ENCODE measurements at places on chromosomes 11 and 22. TPM values are rescaled to one million over a fixed set of nuclear protein-coding genes. Genes with fewer than 3 reads are reported as not detected.

GRCh38 chr11:120125024-120125423 is 12.9 kb downstream of the TRIM29 start:
- DNase-seq = no peak
- H3K4me3 ChIP-seq = no peak overlapping the region
- no peaks in the 10 kb centered on the region for H3K4me1 ChIP-seq
- no peaks in the 10 kb centered on the region for H3K36me3 ChIP-seq
- H3K27me3 ChIP-seq = peaks cover 19% of the 10 kb centered on the region
- H3K27ac ChIP-seq = no peak overlapping the region

- no peak for DNase-seq
- no peaks in the 10 kb centered on the region for H3K4me1 ChIP-seq
- H3K27me3 ChIP-seq = no peaks in the 10 kb centered on the region
- no peak overlapping the region for H3K4me3 ChIP-seq
Measured at GRCh38 chr11:119041821-119042514, 11.3 kb upstream of the SLC37A4 start.

DNA sequence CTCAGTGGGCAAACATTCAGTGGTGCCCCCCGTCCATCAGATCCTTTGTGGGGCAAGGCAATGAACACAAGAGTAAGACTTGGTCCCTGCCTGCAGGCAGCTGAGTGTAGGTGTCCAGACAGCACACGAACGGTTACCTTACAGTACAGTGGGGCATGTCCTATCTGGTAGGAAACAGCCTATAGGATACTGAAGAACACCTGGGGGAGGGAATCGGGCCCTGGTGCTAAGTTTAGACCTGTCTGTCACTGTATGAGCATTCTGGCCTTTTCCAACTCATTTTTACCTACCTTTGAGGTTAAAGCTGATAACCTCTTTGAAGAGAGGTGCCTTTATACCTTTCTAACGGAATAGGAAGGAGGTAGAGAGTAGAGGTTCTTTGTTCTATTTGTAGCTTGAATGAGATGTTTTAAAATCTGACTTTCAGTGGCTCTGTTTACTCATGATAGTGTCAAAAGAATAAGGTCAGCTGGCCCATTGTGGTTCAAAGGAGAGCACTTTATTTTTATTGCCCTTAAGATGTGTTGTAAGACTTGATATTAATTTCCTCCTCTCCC is 8.9 kb downstream of the ZNRF3 start:
- DNase-seq = no peak
- peaks cover 19% of the 10 kb centered on the region for H3K27me3 ChIP-seq
- no peak overlapping the region for H3K4me3 ChIP-seq
- H3K36me3 ChIP-seq = no peaks in the 10 kb centered on the region
- peaks cover 6% of the 10 kb centered on the region for H3K4me1 ChIP-seq

- H3K4me3 ChIP-seq = no peak overlapping the region
- H3K36me3 ChIP-seq = peaks cover 4% of the 10 kb centered on the region
- peaks cover 15% of the 10 kb centered on the region for H3K27me3 ChIP-seq
- H3K27ac ChIP-seq = no peak overlapping the region
Measured at GRCh38 chr22:28894807-28895206, 11.4 kb downstream of the ZNRF3 start.

DNA sequence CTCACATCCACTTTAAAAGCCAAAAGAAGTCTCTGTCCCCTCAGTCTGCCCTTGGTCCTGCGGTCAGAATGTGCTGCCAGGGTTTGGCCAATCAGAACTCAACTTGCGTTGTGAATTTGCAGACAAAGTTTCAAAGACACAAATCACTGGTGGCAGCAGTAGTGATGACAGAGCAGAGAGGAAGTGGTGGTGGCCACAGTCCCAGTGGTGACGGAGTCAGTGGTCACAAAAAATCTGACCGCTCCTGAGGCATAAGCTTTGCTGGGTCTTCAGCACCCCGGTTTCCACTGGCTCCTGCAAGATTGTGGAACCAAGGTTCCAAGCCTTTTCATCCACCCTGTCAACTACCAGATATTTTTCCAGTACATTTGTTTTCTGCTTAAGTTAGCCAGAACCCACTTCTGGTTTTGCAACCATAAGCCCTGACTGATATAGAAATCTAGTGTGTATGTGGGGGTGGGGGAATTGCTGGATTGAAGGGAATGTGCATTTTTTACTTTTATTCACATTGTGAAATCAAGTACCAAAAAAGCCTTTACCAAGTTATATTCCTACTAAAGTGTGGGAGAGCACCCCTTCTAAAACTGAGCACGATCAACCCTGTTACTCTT is 112.3 kb downstream of the TMPRSS5 start:
- peaks cover 21% of the 10 kb centered on the region for H3K4me1 ChIP-seq
- peaks cover 9% of the 10 kb centered on the region for H3K36me3 ChIP-seq
- H3K27me3 ChIP-seq = peaks cover 53% of the 10 kb centered on the region
- peak overlapping the region; percentile 54 for H3K4me3 ChIP-seq

GRCh38 chr22:20983081-20983771 is 1.1 kb downstream of the LZTR1 start:
- peaks cover 37% of the 10 kb centered on the region for H3K4me1 ChIP-seq
- peak overlapping the region; percentile 83 for H3K27ac ChIP-seq
- H3K36me3 ChIP-seq = peaks cover 11% of the 10 kb centered on the region
- DNase-seq = no peak
- peak overlapping the region; percentile 97 for H3K4me3 ChIP-seq

- peaks cover 16% of the 10 kb centered on the region for H3K4me1 ChIP-seq
- no peak overlapping the region for H3K27ac ChIP-seq
- no peak overlapping the region for H3K4me3 ChIP-seq
- no peaks in the 10 kb centered on the region for H3K36me3 ChIP-seq
- DNase-seq = peak; percentile 25
- no peaks in the 10 kb centered on the region for H3K27me3 ChIP-seq
Measured at GRCh38 chr22:21633481-21633880, 921 bp downstream of the CCDC116 start.

DNA sequence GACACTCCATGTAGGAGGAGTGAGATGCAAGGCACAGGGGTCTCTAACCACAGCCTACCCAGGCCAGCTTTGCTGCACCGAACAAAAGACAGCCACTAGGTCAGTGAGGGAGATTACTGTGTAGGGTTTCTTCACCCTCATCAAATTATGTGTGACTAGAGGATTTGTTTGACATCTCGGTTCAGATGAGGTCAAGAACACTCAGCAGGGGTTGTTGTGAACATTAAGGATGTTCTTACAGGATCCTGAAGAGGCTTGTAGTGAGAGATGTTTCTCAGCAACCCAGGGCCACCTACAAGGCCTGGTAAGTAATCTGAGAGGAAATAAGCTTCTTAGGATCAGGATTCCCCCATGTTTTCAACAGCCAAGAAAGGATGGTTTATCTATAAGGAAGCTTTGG is 202.1 kb downstream of the NXPE2 start:
- DNase-seq = no peak
- H3K36me3 ChIP-seq = no peaks in the 10 kb centered on the region
- no peak overlapping the region for H3K4me3 ChIP-seq
- no peaks in the 10 kb centered on the region for H3K27me3 ChIP-seq

- DNase-seq = no peak
- no peak overlapping the region for H3K27ac ChIP-seq
- H3K4me1 ChIP-seq = peaks cover 16% of the 10 kb centered on the region
- H3K27me3 ChIP-seq = peaks cover 8% of the 10 kb centered on the region
- H3K4me3 ChIP-seq = no peak overlapping the region
Measured at GRCh38 chr11:76823481-76824028, 37.2 kb upstream of the ACER3 start.

- no peaks in the 10 kb centered on the region for H3K36me3 ChIP-seq
- no peak overlapping the region for H3K4me3 ChIP-seq
- no peak for DNase-seq
- no peaks in the 10 kb centered on the region for H3K4me1 ChIP-seq
- no peaks in the 10 kb centered on the region for H3K27me3 ChIP-seq
Measured at GRCh38 chr11:82465481-82465880, 268.2 kb downstream of the FAM181B start.

- no peak for DNase-seq
- H3K4me1 ChIP-seq = no peaks in the 10 kb centered on the region
- H3K4me3 ChIP-seq = no peak overlapping the region
- no peaks in the 10 kb centered on the region for H3K27me3 ChIP-seq
Measured at GRCh38 chr11:12330485-12331231, 46.7 kb upstream of the PARVA start.

GRCh38 chr11:127106938-127107337 is 106.4 kb upstream of the KIRREL3 start:
- no peak overlapping the region for H3K27ac ChIP-seq
- H3K4me3 ChIP-seq = no peak overlapping the region
- H3K27me3 ChIP-seq = peaks cover 8% of the 10 kb centered on the region
- no peaks in the 10 kb centered on the region for H3K36me3 ChIP-seq
- no peaks in the 10 kb centered on the region for H3K4me1 ChIP-seq
- no peak for DNase-seq

- peak overlapping the region; percentile 79 for H3K4me3 ChIP-seq
- peaks cover 62% of the 10 kb centered on the region for H3K4me1 ChIP-seq
Measured at GRCh38 chr22:39920134-39920743, 19.4 kb downstream of the GRAP2 start.

- no peak for DNase-seq
- no peaks in the 10 kb centered on the region for H3K27me3 ChIP-seq
- no peaks in the 10 kb centered on the region for H3K36me3 ChIP-seq
- no peak overlapping the region for H3K4me3 ChIP-seq
- H3K4me1 ChIP-seq = peaks cover 14% of the 10 kb centered on the region
Measured at GRCh38 chr11:77416357-77416756, 57.5 kb downstream of the PAK1 start.

- peaks cover 15% of the 10 kb centered on the region for H3K27me3 ChIP-seq
Measured at GRCh38 chr11:32451808-32452207, 16.5 kb upstream of the WT1 start.

DNA sequence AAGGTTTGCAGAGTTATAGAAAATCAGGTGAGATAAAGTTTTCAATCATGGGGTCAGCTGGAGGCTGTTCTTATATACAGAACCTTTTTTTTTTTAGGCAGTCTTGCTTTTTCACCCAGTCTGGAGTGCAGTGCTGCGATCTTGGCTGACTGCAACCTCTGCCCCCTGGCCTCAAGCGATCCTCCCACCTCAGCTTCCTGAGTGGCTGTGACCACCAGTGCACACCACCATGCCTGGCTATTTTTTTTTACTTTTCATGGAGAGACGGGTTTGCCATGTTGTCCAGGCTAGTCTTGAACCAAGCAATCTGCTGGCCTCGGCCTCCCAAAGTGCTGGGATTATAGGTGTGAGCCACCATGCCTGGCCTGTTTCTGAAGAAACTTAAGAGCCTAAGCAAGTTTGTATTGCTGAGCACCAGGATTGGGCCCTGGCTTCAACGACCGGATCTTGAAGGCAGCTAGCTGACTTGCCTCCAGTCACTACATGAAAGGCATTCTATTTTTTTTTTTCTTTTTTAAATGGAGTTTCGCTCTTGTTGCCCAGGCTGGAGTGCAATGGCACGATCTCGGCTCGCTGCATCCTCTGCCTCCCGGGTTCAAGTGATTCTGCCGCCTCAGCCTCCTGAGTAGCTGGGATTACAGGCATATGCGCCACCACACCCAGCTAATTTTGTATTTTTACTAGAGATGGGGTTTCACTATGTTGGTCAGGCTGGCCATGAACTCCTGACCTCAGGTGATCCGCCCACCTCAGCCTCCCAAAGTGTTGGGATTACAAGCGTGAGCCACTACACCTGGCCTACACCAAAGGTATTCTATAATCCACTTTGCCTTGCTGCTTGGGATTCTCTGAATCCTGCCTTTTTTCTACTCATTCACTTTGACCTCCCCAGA is 7.6 kb downstream of the XBP1 start:
- peaks cover 30% of the 10 kb centered on the region for H3K36me3 ChIP-seq
- H3K4me3 ChIP-seq = peak overlapping the region; percentile 47
- H3K27me3 ChIP-seq = no peaks in the 10 kb centered on the region
- peaks cover 58% of the 10 kb centered on the region for H3K4me1 ChIP-seq

GRCh38 chr11:38640854-38641253 is 2042.8 kb upstream of the RAG2 start:
- no peak for DNase-seq
- no peaks in the 10 kb centered on the region for H3K27me3 ChIP-seq
- H3K4me3 ChIP-seq = no peak overlapping the region
- H3K36me3 ChIP-seq = no peaks in the 10 kb centered on the region
- no peaks in the 10 kb centered on the region for H3K4me1 ChIP-seq
- no peak overlapping the region for H3K27ac ChIP-seq

- no peaks in the 10 kb centered on the region for H3K4me1 ChIP-seq
- H3K27ac ChIP-seq = no peak overlapping the region
- H3K36me3 ChIP-seq = no peaks in the 10 kb centered on the region
- no peak overlapping the region for H3K4me3 ChIP-seq
- no peaks in the 10 kb centered on the region for H3K27me3 ChIP-seq
Measured at GRCh38 chr11:38416141-38416540, 1818.1 kb upstream of the RAG2 start.

- no peak for DNase-seq
- H3K4me3 ChIP-seq = no peak overlapping the region
Measured at GRCh38 chr11:134449713-134450112, 37.7 kb upstream of the B3GAT1 start.

DNA sequence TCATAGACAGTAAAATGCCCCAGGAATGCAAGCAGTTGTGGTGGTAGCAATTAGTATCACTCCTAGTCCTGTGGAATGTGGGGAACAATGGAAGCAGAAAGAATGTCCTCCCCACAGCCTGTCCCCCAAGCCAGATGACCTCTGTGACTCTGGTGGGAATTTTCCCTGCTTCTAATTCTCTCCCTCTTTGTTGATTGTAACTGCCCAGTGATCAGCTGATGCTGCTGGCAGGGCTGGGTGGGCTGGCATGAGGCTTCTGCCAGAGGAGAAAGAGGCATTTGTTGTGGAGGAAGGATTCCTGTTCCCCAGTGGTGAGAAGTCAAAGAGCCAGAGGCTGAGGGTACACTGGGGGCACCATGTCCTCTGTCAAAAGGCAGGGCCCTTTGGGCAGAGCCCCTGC is 116.7 kb upstream of the NCAM1 start:
- H3K27me3 ChIP-seq = no peaks in the 10 kb centered on the region
- no peak overlapping the region for H3K4me3 ChIP-seq
- no peak overlapping the region for H3K27ac ChIP-seq
- H3K4me1 ChIP-seq = peaks cover 16% of the 10 kb centered on the region
- DNase-seq = no peak

DNA sequence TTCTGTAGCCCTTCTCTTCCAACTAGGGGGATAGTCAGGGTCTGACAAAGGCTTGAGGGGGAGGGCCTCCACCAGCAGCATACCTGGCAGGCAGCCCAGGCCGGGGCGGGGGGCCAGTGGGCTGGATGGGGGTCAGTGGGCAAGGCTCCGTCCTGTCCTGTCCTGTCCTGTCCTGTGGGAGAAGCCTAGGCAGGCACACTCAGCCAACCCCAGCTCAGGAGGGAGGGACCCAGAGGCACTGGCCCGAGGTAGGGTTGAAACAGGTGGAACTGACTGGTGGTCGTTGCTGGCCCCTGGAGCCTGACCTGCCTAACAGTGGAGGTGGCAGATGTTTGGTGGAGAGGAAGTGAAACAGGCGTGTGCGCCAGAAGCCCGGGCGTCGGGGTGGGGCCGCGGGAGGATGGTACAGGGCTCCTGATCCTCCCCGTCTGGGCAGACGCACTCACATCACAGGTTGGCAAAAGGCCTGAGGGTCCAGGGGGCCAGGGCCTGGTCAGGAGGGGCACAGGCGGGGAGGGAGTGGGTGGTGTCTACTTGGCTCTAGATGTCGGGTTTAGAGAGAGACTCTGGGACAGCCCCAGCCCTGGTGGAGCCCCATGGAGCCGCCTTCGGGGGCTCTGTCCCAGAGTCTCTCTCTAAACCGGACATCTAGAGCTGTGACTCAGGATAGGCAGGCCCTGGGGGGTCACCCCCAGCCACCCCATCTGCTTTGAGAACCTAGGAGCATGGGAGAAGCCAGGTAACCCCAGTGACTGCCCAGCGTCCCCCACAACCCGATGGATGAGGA is 32.5 kb upstream of the GRAMD4 start:
- H3K36me3 ChIP-seq = no peaks in the 10 kb centered on the region
- H3K27me3 ChIP-seq = no peaks in the 10 kb centered on the region
- DNase-seq = no peak
- peak overlapping the region; percentile 75 for H3K4me3 ChIP-seq

LINC01488 gene
- total RNA-seq = not detected

SCGB1C1 gene
- total RNA-seq = not detected

RTN4R gene
- total RNA-seq = 0.78 TPM

UBQLNL gene
- not detected for total RNA-seq

MN1 gene
- total RNA-seq = 2.5 TPM
